RPMI8226 (cell line): ENCODE measurements at places on chromosomes 3 and 15.

GRCh38 chr3:151896246-151897012 lies 23.0 kb downstream of the SUCNR1 start:
- DNase-seq = no peak

DNA sequence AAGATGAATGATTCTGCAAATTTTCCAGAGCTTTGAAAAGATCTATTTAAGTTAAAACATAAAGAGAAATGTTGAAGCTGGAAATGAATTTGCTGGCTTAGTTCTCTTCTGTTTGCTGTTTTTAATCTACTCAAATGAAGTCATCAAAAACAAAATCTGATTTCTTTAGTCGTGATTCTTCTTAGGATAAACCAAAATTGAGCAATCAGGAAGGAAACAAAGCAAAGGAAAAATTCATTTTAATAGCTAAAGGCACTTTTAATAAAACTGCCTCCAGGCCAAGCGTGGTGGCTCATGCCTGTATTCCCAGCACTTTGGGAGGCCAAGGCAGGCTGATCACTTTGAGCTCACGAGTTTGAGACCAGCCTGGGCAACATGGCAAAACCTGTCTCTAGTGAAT lies 91.2 kb downstream of the DUT start:
- no peak for DNase-seq

- no peak for DNase-seq
These were observed 37.3 kb downstream of the LMCD1 start for GRCh38 chr3:8538913-8539312.

- DNase-seq = no peak
These were observed 13.2 kb downstream of the MEIS2 start for GRCh38 chr15:37087131-37087588.

DNA sequence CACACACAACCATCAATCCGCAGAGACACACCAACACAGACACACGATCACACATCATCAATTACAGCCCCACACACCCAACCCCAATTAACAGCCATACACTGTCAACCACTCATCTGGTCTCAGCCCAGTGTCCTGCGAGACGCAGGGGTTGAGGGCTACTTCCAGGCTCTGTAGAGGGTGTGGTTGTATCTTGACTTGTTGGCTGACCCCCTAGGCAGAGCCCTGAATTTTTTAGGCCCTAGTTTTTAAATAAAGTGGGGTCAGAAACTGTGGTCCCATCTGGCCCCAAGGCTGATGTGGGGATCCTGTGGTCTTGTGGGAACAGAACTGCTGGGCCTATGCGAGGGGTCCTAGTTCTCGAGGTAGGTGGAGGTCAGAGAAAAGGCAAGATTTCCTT lies 9.2 kb downstream of the VILL start:
- DNase-seq = no peak
